Vagina (tissue), 2 donors: ENCODE measurements at places on chromosomes 5 and 9. TPM values are rescaled to one million over a fixed set of nuclear protein-coding genes. Genes with fewer than 3 reads are reported as not detected.

DNA sequence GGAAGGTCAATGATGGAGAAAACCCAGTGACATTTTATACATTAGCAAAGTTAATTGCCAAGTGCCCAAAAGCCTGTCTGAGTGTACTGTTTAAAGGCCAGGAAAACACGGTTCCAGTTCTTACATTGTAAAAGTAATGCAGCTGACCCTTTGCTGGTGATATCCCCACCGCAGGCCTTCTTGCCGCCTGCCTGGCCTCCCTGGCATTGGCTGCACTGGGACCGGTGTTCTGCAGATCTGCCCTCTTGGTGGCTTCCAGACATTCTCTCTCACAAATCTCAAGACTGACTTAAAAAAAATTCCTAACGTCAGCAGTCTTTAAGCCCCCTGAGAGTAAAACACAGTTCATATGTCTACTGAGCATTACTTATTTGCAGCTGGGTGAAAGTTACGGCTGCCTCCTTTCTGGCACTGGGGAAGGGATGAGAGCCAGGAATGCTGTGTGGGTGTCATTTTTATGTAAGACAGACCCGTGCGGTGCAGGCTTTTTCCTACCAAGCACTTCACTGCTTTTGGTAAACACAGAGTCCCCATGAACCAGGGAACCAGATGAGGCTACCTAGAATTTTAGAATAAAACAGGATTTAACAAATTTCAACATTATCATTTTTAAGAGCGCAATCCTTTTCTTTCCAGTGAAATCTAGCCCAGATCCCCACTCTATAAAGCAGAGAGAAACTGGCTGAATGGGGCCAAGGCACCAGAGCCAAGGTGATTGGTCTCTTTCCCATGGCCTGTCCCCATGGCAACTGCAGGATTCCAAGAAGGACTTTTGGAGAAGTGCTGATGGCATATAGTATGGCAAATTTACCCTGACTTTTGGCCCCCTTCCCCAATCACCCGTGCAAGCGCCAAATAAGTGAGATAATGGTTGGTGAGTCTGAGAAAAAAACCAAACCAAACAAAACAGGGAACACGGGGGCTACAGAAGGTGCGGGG is 80.8 kb downstream of the LMNB1 start:
- no peak for DNase-seq

DNA sequence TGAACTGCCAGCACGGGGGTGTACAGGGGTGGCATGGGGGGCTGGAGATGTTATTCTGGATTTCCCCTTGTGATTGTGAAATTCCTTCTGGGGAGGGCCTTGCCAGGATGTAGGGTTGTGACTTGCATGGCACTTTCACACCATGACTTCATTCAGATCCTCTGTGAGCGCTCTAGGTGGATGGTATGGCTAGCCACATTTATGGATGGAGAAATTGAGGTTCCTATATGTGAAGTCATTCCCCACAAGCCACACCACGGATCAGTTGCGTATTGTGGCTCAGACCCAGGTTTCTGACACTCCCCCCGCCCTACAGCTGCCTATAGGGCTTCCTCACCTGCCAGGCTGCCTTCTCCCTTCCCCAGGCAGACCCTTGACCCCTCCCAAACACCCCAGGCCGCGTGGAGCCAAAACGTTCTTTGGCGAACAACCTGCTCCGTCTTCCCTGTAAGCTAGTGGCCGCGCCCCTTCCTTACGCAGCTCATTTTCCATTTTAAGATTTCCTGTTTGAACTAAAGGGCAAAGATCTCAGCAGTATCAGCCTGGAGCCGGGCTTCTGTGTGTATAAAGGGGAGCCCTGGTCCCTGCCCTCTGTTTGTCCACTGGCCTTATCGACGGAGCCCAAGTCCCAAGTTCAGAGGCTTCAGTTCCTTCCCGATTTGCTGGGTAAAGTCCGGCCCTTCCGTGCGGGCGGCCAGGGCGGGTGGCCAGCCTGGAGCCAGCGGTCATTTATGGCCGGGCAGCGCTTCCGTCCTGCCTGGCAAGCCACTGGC is 97.8 kb upstream of the KLF4 start:
- no peak for DNase-seq

DNA sequence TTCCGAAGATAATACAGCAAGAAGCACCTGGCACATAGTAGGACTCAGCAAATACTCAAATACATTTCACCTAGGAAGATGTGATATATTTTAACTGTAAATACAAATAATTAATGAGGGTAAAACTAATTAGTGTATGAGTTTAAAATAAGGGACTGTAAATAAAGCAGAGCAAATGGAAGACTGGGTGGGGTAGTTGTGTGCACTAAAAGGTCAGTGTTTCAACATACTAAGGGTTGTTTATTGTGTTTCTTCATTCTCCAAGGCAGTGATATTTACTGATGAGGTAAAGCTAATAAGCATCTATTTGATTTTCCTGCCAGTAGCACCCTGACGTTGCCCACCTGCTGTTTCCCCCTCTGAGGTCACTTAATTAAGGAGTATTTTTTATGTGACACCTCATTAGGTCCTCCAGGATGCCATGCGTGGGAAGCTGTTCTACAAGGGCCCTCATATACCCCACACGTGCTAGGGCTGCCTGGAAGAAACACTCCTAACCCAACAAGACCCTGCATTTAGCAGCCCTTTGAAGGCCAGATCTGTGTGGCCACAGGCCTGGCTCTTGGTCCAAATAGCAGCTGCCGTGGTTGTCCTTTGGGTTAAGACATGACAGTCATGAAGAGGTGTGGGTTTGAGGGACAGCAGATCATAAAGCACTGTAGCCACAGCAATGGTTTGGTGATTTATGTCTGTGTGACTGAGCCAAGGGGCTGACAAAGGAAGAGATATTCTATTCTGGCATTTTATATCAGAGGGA is 97.5 kb upstream of the RPS23 start:
- no peak for DNase-seq

- DNase-seq: no peak
Measured at GRCh38 chr5:115594128-115595047, 7.9 kb downstream of the TICAM2 start.

The CCNJL gene
- total RNA-seq: 5.6 TPM

The NIM1K gene
- total RNA-seq: not detected

The C1QTNF3 gene
- total RNA-seq: 7.1 TPM
